Left renal pelvis (tissue), 4 donors: ENCODE measurements at places on chromosomes 1 and 21. TPM values are rescaled to one million over a fixed set of nuclear protein-coding genes. Genes with fewer than 3 reads are reported as not detected.

- no peak for DNase-seq
These were observed 206.4 kb upstream of the PTGFR start for GRCh38 chr1:78284354-78284753.

- no peak for DNase-seq
These were observed 61.4 kb upstream of the BARHL2 start for GRCh38 chr1:90778486-90778885.

The CDCA8 gene
- 16.1 TPM for polyA plus RNA-seq

GRCh38 chr1:107927820-107928219 is 37.2 kb downstream of the VAV3 start:
- no peak for DNase-seq

GRCh38 chr21:28522014-28522799 is 470.5 kb downstream of the LTN1 start:
- DNase-seq = no peak

GRCh38 chr1:13892671-13893325 is 192.8 kb downstream of the PRDM2 start:
- no peak for DNase-seq

DNA sequence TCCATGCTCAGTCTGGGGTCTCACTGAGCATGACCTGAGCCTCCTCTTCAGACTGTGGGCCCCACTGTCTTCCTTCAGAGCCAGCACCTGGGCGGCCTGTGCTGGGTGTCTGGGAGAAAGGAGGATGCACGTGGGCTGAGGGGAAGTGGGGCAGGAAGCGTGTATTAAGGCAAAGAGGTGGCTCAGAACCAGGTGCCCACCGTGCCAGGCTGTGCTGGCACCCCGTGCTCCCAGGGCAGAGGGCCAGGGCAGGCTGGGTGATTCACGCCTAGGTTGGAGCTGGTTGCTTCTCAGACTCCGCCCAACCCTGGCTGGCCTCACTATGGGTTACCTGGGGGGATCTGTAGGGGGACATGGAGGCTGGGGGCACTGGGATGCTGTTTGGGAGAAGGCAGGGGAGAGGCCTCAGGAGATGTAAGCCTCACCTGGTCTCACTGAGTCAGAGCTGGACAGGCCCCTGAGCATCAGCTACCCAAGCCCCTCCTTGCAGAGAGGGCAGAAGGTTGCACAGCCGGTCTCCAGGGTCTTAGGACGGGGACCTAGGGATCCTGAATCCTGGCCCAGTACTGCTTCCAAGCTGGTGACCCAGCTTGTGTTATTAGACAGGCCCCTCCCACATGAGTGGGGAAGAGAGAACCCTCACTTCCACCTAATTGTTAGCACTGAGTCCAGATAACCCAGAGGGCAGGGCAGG is 18.6 kb upstream of the PADI1 start:
- DNase-seq = no peak

DNA sequence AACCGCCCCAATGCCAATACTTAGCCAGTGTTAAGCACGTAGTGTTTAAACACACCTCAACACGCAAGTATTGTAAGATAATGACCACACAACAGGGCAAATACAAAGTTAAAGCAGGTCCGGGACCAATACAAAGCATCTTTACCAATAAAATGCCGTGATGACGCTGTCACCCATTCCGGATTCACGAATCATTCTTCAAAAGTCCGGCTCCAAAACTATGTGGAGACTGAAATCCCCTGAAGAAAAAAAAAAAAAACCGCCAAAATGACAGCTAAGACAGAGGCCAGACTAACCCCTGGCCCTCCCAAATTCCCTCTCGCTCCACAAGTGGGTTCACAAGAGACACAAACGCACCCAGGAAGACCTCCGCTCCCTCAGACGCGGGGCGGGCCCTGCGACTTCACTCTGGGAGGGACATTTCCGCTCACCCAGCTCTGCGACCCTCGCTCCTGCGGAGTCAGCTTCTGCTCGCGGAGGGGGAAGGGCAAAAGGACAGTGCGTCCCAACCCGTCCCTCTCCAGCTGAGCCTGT is 625 bp upstream of the DARS2 start:
- no peak for DNase-seq

DNA sequence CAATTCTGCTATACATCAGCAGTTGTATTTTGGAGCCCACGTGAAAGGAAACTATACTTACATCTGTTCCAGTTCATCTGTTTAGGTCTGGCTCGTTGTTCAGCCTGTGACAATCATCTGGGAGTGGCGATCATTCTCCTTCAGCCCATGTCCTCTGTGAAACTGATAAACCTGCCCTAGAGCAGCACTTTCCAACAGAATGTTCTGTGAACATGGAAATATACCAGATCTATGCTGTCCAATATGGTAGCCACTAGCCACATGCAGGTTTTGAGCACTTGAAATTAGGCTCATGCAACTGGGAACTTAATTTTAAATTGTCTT is 24.5 kb upstream of the COQ8A start:
- DNase-seq = no peak

The SLAMF8 gene
- polyA plus RNA-seq = 0.70 TPM

DNA sequence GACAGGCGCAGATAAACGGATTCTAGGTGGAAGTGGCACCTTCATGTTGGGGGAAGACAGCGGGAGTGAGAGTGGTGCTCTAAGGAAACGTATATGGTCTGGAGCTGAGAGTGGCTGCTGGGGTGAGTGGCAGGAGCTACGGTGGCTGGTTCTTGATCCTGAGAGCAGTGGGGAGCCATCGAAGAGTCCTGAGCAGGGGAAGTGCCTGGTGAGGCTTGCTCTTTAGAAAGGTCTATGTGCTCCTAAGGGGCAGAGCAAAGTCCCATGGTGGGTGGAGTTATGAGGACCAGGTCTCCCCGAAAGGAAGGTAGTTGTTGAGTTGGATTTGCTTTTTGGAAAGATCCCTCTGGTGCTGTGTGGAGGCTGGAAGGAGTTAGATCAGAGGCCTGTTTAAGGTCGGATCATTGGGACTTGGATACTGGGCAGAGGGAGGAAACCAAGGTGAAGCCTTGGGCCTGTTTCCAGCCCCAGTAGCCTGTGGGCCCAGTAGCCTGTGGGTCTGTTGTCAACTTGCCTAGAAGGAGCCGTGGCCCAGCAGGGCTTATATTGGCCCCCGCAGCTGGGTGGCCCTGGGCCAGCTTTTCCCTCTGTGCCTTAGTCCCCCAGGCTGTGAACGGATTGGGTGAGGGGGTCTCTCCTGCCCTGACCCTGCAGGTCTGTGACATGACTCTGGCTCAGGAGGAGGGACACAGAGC is 33.0 kb downstream of the ACOT11 start:
- DNase-seq = no peak

- DNase-seq = no peak
These were observed 7.0 kb downstream of the ADAMTSL4 start for GRCh38 chr1:150555971-150556865.

- peak; percentile 30 for DNase-seq
These were observed 1.2 kb downstream of the RXRG start for GRCh38 chr1:165443539-165444311.

DNA sequence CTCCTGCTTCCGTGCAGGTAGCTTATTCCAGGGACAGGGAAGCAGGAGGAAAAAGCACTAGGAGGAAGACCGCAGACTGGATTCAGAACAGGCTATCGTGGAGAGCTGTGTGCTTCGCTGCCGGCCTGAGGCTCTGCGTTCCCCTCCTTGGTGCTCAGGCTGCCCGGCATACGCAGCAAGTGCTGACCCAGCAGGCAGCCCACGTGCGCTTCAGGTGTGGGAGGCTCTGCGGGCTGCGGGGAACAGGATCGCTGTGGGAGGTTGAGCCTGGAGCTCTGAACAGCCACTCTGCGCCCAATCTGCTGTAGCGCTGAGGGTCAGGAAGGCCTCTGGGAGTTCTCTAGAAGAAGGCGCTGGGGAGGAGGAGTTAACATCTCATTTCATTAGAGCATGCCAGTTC is 27.9 kb downstream of the DOP1B start:
- DNase-seq = no peak

DNA sequence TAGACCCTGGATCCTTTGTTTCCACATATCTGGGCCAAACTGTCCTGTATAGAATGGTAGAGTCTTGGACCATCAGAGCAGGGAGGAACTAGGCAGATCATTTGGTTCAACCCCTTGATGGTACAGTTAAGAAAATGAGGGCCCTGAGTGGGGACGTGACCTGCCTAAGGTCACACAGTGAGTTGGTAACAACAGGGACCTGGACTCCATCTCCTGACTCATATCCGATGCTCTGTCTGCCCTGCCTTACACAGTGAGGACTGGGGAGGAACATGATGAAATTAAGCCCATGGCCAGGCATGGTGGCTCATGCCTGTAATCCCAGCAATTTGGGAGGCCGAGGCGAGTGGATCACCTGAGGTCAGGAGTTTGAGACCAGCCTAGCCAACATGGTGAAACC is 440.2 kb downstream of the PTPRU start:
- no peak for DNase-seq

The ELF3 gene
- polyA plus RNA-seq = 97.8 TPM

The DTL gene
- polyA plus RNA-seq = 20.9 TPM

The EPS8L3 gene
- 0.46 TPM for polyA plus RNA-seq

DNA sequence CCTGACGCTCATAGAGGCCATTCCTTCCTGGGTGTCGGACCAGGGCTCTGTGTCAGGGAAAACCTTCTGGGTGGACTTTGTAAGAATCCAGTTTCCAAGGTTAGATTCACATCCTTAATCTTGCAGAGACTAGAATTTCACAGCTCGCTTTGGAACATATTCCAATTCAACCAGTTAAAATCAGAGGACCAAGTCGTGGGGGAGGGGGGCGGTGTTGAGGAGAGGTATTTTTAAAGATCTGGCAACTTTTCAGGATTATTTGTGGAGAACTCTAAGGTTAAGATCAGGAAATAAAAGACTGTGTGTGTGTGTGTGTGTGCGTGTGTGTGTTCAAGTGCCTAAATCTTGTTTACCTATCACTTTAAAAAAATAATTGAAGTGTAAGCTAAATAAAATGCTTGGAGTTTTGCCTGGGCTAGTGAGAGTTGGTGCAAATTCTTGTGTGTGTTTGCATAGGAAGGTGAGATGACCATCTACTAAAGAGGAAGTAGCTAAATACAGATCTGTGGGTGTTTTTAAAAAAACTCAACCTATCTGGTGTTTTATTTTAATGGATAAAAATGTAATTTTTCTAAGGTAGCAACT is 21.8 kb downstream of the TENT5C start:
- DNase-seq = no peak

DNA sequence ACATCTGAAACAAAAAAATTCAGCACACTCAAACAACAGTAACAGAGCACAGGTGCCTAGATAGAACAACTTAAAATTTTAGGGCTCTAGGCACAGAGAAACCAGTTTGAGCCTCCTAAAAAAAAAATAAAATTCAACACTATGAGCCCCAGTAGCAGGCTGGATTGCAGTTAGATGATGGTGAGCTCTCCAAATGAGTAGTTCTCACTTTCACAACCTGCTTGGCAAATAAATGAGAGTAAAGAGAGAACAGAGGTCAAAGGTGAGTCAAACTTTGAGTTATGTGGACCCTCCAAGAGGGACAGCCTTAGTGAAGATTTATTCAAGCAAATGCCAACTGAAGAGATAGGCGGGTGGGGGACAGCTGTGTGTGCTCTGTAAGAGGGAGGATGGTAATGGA is 3.6 kb downstream of the BEND5 start:
- no peak for DNase-seq

DNA sequence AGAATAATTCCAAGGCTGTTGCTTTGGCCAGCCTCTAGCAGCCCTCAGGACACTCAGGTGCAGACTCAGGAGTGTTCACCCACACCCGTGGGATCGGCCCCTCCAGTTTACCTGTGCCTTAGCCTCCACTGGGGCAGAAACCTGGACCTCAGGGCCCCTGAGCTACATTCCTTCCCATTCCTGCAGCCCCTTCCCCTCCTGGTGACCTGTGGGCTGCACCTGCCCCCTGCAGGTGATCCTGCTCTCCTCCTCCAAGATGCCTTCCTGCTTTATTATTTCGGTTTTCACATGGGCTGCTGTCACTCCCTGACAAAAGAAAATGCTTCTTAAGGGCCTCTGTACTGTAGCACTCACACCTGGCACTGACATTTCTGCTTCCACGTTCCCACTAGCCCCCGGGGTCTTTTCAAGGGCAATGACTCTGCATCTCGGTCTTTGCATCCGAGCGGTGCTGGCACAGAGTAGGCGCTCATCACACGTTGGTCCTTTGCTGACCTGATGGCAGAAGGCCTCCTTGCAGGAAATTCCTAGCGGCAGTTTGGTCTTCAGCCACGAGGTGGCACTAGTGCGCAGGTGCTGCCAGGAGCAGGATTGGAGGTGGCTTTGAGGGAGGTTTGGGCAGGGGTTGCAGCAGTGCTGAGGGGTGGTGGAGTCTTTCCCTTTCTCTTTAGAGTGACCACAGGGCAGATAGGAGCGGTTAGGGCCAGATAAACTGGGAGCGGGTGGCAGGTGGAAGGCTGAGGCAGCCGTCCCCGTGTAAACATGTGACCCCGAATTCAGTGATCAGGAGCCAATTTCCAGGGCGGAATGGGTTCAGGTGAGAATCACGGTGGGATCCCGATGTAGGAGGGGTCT is 25.3 kb upstream of the ETV3 start:
- peak; percentile 56 for DNase-seq

The KIAA1614 gene
- 6.5 TPM for polyA plus RNA-seq

The FCN3 gene
- 0.98 TPM for polyA plus RNA-seq

The C1orf56 gene
- polyA plus RNA-seq = 10.3 TPM

- no peak for DNase-seq
These were observed 439.6 kb upstream of the USP24 start for GRCh38 chr1:55654750-55655149.

DNA sequence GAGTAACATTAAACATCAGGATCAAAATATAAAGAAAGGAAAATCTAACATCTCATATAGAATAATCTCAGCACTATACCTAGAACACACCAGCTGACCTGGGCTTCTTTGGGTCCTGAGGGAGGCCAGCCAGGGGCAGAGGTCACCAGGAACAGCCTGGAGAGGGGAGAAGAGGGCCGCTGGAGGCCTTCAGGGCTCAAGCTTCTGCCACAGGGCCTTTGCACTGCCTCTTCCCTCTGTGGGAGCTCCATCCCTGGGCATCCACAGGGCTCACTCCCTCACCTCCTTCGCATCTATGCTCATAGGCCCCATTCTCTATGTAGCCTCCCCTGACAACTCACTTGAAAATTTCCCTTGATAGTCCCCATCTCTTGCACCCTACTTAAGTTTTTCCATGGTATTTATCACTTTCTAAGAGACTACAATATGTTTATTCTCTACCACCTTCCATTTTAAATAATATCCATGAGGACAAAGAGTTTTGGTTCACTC is 73.9 kb downstream of the HIVEP3 start:
- DNase-seq = no peak
